Stimulated activated CD4-positive, alpha-beta T cell treated with anti-CD3 and anti-CD28 coated beads, Interleukin-15, amount 100 ng/mL, for 24 hours (primary cell): ENCODE measurements at places on chromosomes 4 and X.

DNA sequence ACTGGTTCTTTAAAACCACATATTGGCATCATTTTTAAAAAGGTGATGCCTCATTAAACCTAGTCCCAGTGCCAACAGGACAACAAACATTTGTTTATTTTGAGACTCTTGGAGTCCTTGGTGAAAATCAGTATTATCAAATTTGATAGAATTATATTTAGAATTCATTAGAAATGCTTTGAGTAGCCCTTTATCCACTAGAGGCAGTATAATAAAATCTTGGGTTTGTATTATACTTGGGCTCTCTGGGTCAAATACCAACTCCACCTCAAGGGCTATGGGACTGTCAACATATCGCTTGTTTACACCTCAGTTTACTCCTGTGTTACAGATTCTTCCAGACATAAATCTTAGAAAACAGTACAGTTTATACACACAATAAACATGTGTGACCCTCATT lies 335.7 kb upstream of the FSTL5 start:
- no peak for DNase-seq

GRCh38 chrX:145715641-145716138 lies 101.9 kb upstream of the SLITRK2 start:
- no peak for DNase-seq

GRCh38 chr4:130563185-130563888 lies 1467.4 kb downstream of the C4orf33 start:
- no peak for DNase-seq

DNA sequence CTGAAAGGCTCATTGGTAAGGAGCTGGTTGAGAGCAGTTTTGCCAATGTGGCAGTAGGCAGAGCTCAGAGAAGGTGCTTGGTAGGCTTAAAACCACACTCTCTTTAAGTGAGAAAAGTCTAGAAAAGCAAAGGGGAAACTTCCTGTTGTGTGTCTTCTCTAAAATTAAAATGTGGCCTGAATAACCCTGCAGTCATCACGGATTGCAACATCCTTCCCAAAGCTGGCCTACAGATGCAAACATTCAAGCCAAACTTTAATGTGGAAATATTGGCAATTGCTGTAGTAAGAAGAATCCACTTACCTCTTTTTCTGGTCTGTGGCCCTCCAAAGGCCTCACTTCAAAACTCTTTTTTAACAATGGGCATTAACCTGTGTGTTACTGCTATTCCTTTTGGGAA lies 348.5 kb downstream of the OPHN1 start:
- DNase-seq: no peak

DNA sequence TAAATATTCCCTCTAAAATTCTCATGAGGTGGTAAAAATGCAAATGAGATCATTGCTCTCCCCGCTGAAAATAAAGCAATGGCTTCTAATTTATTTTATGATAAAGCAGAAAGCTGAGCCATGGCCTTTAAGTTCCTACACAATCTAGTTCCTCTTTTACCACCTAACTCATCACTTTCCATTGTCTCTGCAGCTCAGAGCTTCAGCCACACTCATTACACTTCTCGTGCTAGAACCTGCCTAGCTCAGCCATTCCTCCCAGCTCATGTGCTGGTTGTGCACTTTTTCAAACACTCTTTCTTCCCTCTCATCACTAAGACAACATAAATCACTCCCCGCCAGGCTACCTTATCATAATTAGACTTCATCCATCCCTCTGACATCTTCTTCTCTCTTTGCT lies 1112.1 kb upstream of the PRKX start:
- DNase-seq: no peak

DNA sequence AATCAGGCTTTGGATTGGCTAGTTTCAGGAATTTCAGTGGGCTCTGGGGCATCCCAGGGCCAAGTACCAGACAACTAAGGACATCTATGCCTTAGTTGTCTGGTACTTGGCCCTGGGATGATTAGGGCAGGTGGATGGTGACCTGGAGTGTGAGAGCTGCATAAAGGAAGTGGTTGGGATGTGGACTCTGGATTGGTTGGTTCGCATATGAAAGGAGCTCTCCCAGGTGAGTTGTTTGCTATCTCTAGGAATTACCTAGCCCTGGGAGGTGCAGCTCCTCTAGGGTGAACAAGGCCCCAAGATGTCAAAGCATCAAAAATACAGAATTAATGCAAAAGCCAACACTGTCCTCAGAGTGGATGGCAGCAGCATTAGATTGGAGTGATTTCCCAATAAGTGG lies 109.6 kb downstream of the NHS start:
- DNase-seq: no peak

GRCh38 chr4:108535757-108536156 lies 84.6 kb upstream of the RPL34 start:
- DNase-seq: no peak

GRCh38 chr4:122914938-122915337 lies 7.5 kb downstream of the NUDT6 start:
- DNase-seq: no peak

- DNase-seq: no peak
These were observed 25.3 kb upstream of the ZMAT1 start for GRCh38 chrX:101957174-101957573.

GRCh38 chrX:9534686-9535085 lies 69.8 kb downstream of the TBL1X start:
- no peak for DNase-seq

DNA sequence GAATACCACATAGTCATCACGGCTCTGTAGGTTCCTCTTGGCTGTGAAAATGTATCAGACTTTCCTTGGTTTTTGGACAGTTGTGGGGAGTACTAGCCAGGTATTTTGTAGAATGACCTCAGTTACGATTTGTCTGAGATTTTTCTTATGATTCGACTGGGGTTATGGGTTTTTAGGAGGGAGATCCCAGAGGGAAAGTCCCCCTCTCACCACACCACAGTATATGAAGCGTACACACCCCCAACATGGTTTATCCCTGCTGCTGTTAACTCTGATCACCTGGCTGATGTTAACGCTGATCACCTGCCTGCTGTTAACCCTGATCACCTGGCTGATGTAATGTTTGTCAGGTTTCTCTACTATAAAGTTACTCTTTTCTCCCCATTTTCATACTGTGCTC lies 72.6 kb downstream of the ANAPC4 start:
- DNase-seq: no peak

GRCh38 chrX:134570509-134570846 lies 87.8 kb downstream of the PLAC1 start:
- no peak for DNase-seq

DNA sequence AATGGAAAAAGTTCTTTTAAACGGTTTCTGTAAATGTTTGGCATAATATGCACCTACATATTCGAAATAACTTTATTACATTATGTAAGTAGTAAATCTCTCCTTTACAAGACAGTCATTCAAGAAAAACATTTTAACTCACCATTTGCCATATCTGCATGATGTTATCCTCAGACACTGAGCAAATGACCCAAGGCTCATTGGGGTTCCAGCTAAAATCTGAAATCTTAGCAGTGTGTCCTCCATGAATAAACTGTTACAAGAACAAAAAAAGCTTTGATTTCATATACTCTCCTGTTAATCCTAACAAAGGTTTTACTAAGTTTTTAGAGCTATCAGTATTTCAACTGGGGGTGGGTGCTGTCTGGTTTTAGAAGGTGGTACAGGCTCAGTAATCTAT lies 24.5 kb downstream of the RBBP7 start:
- DNase-seq: no peak

GRCh38 chr4:138774940-138775339 lies 240.6 kb upstream of the NOCT start:
- DNase-seq: no peak

DNA sequence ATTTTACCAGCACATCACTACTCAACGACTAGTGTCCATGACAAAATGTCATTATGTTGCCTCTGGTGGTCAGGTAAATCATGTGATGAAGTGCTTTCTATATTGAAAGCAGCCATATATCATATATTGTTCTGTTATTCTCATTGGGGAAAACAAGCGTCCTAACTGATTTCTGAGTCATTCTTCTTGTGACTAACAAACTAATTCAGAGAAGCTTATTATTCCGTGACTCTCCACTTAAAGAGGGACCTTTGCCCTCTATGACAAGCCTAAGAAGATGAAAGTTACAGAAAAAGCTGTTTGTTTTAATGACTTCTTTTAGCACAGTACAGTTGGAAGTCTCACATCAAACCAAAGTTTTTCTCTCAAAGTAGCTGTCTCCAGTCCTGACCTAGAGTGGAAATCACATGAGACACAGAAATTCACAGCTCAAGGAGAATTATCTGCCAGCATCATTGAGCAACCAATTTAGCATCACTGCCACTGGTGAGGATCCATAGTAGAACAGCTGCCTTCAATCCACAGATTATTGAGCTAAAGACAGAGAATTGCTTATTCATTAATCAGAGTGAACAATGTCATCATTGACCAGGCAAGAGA lies 36.4 kb downstream of the ASB9 start:
- DNase-seq: no peak

GRCh38 chr4:101307899-101308298 lies 39.4 kb downstream of the PPP3CA start:
- DNase-seq: no peak

DNA sequence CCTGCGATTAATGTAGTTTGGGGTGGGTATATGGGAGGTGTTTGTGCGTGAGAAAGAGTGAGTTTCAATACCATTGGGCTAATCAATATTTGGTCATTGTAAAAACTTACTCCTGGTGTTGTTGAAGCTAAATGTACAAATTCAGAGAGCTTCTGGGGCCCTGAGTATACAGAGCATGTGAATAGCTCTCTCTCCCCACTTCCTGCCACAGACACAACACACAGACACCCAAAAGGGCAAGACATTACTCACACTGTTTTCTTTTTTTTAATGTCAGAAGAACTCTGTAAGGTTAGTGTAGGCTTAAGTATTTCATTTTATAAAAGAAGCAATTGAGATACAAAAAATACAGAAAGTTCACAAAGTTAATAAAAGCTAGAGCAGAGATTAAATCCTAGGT lies 151.3 kb upstream of the KCNIP4 start:
- DNase-seq: no peak

- DNase-seq: no peak
These were observed 85.4 kb downstream of the PPEF1 start for GRCh38 chrX:18792828-18793227.

- no peak for DNase-seq
These were observed 296.2 kb downstream of the FRMPD4 start for GRCh38 chrX:12434493-12434892.

DNA sequence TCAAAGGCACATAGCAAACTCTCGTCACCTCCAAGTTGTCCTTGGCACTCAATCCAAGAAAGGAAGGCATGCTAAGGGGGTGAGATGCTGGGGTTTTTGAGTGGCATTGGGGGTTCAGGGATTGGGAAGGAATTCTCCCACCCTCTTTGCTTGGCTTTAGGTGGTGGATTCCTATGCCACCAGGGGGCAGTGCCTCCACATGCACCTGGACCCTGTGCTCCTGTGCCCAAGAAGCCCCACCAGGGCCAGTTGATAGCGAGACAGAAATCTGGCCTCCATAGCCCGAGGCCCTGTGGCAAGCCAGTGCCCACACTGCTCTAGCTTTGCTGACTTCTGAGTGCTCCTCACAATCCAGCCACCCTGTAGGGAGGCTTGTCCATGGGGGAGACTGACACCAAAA lies 2.0 kb upstream of the FATE1 start:
- peak; percentile 27 for DNase-seq

GRCh38 chrX:115399306-115399705 lies 109.8 kb downstream of the LUZP4 start:
- DNase-seq: no peak

GRCh38 chr4:71259280-71259679 lies 79.5 kb upstream of the SLC4A4 start:
- no peak for DNase-seq

DNA sequence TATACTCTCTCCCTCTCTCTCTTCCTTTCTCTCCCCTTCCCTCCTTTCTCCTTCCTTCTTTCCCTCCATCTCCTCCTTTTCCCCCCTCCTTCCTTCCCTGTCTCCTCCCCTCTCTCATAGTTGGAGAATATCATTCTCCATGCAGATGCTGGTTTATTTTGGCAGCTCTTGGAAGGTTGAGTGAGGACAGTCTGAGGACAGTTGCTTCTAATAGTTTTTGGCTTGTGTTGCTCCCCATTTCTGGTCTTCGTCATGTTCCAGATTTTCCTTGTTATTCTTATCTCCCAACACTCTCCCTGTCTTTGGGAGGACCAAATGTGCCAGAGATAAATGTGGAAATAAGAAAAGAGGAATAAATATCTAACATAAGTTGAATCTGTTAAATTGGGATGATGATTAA lies 263.0 kb downstream of the FRMPD4 start:
- DNase-seq: no peak

GRCh38 chrX:103823591-103823990 lies 8.5 kb downstream of the RAB9B start:
- DNase-seq: no peak

DNA sequence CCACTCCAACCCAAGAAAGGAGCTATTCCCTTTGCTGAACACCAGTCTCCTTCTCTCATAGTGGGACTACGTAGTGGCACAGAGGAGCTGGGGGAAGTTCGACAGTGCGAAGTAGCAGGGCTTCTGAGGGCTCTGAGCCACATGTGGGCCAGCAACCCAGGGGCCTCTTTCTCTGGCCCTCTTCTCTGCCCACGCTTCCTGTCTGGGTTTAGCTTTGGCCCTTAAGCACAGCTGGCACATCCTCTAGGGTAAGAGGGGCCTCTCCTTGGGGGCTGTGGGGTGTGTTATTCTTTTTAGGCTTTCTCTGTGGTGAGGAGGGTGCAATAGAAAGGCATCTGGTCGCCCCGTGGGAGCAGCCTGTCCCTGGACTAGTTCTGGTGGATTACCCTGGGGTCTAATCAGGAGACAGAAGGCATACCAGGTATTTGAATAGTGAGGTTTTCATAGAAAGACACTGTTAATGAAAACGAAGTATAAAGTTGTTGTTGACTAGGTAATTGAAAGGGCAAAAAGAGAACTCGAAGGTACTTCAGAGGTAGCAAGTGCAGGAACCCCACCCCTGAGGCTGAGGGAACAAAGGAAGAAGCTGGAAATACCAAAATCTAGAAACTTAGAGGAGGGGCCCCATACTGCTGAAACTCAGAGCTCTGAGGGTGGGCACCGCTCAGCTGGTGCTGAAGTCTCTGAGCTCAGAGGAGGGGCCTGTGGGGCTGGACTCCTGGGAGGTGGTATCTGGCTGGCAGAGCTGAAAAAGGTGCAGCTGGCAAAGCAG lies 151.9 kb upstream of the RPS6KA3 start:
- peak; percentile 13 for DNase-seq

DNA sequence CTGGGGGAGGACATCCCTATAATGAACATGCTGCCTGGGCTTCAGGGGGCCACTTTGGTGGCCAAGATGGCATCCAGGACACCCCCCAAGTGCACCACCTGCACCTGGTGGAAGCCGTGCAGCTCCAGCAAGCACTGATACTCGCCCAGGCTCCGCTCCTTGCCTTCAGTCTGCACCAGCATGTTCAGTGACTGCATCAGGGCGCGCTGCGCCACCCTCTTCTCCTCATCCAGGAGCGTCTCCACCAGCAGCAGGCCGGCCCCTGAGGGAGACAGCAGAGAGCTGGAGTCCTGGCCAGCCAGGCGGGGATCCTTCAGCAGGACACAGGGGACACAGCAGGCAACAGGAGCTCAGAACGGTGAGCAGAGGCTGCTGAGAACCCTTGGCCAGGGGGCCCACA lies 11.3 kb upstream of the SLC25A6 start:
- no peak for DNase-seq

DNA sequence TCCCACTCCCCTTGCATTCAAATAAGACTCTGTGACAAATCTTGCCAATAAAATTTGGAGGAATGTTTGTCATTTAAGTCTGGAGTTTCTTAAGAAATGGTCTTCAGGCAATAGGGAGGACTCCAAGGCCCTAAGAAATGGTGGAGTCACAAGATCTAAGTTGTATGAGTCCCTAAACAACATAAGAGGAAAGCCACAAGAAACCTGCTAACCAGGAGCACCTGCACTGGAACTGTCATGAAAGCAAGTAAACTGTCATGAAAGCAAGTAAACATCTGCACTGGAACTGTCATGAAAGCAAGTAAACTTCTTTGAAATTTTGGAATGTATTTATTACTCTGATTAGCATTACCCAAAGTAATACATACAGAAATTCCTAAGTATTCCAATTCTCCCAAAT lies 3.5 kb downstream of the CNOT6L start:
- DNase-seq: no peak
